COR-L47 (cell line): ENCODE measurements at places on chromosomes 3 and 15.
A peak's percentile ranks its signal among the peaks of the same experiment; 100 is the strongest.

DNA sequence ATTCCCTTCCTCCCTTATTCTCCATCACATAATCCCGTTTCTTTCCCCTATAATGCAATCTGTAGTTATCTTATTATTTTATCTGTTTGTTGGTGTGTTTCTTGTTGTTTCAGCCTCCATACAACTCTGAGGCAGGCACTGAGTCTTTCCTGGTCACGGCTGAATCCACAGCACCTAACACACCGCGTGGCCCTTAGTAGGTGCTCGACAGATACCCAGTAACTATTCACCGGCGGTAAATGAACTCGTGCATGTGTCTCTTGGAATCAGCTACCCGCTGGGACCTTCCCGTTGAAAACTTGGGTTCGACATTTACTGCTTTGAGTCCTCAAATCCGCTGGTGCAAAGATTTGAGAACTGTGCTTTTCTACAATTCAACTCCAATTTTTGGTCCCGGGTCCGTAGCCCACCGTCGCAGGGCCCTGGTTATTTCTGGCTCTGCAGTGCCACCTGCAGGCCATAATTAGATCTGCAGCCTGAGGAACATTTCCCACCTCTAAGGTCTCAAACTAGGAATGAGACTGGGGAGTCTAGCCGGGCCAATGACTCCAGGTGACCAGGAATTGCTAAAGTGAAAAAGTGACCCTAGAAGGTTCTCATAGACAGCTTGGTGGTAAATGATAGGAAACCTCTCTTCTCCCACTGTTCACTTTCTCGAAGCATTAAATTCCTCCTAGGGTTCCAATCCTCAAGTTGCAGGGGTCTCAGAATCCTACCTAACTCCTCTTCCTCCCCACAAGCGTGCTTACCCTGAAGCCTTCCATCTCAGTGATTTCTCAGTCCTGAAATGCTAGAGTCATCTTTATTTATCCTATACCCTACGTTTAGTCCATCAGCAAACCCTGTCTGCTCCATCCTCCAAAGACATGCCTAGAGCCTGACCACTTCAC, 40.0 kb upstream of the TRH start:
- DNase-seq, result peak; percentile 26

DNA sequence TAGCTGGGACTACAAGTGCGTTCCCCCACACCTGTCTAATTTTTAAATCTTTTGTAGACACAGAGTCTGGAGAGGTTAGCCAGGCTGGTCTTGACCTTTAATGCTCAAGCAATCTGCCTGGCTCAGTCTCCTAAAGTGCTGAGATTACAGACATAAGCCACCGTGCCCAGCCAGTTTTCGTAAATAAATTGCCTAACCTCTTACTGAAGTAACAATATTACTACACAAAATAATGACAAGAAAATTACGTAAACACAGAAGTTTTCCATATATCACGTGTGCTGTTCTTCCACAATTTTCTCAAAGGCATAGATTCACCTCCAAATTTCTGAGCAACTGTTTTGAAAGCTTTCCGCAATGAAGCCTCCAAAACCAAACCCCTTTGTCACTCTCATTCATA, 58.1 kb upstream of the PROK2 start:
- DNase-seq, result no peak

DNA sequence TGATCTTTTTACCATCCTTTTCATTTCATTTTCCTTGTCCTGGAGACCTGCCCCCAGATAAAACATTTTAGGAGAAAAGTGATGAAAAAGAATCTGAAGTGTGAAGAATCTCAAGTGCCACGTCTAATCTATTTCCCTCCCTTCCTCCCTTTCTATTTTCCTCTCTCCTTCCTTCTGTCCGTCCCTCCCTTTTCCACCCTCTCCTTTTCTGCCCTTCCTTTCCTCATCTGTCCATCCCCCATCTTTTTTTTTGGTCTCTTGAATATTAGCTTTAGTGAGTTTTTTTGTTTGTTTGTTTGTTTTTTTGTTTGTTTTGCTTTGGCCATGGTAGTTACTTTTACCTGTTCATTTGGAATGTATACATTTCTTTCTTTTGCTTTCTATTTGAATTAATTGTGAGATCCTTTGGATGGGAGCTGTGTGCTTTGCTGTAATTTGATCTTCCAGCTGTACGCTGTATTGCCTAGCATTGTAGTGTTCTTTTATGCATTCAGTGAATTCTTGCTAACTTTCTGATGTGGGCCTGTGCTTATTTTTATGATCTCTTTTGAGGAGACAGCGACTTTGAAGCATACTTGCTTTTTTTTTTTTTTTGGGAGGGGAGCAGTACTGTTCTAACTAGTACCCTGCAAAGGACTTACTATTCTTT, 19.2 kb downstream of the CDIN1 start:
- DNase-seq, result no peak

- peak; percentile 28 for DNase-seq
Measured at GRCh38 chr3:109098079-109098644, 19.8 kb downstream of the MORC1 start.

DNA sequence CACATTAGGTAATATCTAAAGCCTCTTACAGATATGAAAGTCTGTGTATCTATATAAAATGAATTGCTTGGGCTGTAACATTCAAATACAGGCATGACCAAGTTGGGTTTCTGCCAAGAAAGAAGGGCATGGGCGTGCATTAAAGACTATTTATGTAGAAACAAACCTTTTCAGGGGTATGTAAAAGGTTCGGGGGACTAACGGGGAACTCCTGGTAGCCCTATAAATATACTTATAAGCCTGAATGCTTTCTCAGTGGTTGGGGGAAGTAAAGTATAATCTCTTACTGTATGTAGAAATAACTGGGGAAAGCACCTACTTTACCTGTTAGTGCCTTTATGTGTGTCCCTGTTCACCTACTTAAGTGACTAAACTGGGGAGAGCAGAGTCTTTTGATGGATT, 154.5 kb upstream of the TBL1XR1 start:
- DNase-seq, result peak; percentile 12

- DNase-seq, result no peak
Measured at GRCh38 chr15:43828061-43828657, 1.4 kb downstream of the WDR76 start.

DNA sequence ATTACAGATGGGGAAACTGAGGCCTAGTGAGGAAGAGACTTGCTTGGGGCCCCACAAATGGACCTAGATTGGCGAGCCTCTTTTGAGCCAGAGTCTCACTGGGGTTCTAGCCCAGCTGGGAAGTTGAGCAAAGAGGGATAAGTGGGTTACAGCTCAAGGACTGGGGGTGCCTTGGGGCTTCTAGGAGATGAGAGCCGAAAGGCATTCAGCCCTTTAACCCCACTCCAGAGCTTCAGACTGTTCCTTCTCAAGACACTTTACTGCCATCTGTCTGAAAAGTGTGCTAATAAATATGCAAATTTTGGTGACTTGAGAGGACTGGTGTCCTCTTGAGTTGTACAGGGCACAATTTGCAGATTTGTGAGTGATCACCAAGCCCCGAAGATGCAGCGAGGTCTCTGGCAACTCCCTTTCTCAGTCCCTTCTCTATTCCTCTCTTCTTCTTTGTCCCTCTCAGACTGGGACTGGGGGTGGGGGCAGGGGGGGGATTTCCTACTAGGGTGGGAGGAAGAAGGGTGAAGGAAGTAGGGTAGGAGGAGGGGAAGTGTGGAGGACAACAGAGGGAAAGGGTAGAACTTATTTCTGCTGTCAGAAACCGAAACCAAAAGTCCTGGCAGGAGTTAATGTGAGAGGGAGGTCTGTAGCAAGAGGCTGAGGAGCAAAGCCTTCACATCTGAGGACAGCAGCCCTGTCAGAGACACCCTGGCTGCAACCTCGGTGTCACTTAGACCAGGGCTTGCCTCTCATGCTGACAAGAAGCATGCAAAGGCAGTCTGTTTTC, 16.2 kb upstream of the ANKDD1A start:
- no peak for DNase-seq

DNA sequence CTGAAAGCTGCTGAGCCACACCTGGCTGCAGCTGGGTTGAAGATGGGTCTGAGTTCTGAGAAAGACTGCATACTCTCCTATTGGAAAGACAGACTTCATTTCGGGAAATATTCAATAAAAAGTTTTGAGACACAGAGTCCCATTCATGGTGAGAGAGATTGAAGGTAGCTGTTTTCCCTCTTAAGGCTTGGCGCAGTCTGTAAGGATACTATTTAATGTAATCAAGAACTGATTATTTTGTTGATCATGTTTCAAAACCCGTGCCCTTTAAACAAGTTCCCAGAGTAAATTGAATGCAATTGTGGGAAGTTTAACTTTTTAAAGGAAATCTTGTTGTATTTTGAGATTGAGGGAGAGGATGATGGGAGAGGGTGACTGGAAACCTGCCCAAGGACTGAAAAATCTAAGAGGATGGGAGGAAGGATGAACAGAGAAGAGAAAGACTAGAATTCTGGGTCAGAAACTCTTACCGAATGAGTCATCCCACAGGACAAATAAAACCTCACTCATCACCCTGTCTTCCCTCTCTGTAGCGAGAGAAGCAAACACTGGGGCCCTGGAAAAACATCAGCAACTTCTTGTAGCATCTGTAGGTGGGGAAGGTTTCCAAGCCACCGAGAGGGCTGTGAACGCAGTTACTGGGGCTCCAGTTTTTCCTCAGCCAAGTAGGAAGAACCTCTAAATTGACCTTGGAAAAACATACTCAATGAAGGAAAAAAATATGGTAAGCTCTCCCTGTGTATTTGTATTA, 193.2 kb upstream of the TPRG1 start:
- DNase-seq, result no peak

DNA sequence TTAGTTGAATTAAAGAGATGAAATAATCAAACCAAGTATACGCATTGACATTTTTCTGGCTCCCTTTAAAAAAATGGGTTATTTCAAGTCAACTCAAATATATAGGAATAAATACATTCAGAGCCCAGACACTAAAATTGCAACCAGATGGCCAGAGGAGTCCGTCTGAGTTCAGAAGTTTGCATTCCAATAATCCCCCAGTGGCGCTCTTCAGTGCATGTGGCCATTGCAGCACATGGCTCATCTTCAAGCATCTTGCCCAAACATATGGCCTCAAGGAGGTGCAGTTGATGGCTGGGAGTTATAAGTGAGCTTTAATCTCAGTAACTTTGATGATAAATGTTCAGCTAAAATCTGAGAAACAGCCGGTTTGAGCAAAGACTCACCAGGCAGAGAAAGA, 295.8 kb upstream of the LRRN1 start:
- DNase-seq, result no peak

DNA sequence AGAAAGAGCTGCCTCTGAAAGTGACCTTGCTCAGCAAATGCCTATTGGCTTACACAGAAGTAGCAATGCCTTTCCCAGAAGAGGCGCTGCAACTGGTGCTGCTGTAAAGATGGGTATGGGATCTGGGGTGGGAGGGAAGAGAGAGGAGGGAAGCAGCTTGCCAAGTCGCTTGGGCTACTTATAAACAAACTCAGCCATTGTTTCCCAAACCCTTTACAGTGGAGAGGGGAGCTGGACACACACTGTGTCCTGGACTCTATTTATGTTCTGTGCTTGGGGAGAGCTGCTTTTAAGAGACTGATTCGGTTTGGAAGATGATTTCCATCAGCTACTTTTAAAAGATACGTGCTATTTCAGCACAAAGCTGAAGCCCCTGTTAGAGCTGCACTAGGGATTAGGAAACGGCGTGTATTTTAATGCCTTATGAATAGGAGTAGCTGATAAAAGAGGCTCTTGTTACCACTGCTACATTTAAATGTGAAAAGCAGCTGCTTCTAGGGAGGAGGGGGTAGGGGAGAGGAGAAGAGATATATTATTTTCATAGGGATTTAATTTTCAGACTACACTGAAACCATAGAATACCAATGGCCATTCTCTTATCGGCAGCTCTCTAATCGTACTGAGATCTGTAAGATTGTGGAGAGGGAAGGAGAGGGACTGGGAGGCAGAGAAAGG, 440.6 kb downstream of the MCTP2 start:
- DNase-seq, result peak; percentile 32

DNA sequence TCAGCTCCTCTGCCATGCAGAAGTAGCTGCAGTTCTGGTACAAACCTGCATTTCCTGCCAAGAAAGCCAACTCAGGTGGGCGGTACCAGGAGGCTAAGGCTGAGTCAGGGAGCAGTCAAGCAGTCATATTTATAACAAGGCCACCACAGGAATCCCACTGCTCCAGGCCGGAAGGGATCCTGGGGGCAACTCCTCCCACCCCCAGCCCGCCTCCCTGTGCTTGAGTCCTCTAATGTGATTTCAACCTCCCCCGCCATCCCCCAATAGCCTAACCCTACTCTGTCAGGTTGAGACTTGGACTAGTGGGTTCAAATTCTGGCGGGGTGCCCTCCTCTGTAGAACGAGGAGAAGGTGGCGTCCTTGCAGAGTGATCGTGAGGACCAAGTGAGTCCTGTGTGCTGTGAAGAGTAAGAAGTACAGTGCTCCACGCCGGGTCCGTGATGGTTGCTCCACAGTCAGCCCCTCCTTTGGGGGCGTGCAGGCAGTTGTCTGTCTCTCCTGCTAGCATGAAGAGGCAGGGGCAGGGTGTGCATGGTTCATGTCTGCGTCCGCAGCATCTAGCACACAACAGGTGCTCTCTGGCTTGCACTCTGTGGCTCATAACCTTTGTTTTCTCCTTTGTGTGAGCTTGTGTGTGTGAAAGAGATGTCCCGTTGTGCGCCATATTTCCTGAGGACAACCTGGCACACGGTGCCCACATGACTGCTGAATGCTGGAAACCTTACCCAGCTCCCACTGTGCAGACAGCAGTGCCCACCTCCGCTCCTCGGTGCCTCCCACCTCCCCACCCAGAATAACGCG, 78.3 kb downstream of the SMAD6 start:
- DNase-seq, result no peak

DNA sequence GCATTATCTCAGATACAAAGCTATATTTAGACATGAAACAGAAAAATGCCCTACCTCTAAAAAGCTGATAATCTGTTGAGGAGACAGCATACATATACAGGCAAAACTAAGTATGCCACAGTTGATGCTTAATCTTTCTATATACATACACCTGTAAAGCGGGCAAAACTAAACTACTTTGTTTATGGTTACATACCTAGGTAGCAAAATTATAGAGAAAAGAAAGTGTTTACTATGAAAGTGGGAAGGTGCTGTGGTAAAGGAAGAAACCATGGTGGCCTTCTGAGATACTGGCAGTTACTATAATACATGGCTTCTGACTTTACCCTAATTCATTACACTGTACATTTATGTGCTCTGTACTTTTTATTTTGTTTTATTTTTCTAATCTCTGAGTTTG, 36.0 kb upstream of the NR1I2 start:
- DNase-seq, result no peak

DNA sequence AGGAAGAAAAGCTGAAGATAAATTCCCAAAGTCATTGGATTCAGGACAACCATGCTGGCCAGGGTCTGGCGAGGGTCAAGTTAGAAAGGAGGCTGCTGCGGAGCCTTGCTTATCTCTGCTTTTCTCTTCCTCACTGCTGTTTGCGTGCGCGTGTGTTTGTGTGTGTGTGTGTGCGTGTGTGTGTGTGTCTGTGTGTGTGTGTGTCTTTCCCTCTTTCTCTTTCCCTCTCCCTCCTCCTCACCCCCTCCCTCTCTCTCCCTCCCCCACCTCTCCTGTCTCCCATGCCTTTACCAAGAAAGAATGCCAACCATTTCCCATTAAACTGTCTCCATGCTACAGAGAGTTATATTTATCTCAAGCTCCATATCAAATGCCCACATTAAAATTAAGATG, at the start of gene COLQ:
Gene COLQ (minus strand): TSS at position 134 of the 393 bp plus-strand sequence. CDS start 81 bp downstream, at position 53.
- DNase-seq, result no peak

- DNase-seq, result peak; percentile 23
Measured at GRCh38 chr15:50181201-50181968, 611 bp upstream of the SLC27A2 start.

GRCh38 chr3:110783541-110783940, 288.1 kb upstream of the NECTIN3 start:
- DNase-seq, result no peak

- DNase-seq, result no peak
Measured at GRCh38 chr3:27885641-27886040, 163.5 kb upstream of the EOMES start.
